ENCODE measurements at places on chromosomes 11 and 22.

DNA sequence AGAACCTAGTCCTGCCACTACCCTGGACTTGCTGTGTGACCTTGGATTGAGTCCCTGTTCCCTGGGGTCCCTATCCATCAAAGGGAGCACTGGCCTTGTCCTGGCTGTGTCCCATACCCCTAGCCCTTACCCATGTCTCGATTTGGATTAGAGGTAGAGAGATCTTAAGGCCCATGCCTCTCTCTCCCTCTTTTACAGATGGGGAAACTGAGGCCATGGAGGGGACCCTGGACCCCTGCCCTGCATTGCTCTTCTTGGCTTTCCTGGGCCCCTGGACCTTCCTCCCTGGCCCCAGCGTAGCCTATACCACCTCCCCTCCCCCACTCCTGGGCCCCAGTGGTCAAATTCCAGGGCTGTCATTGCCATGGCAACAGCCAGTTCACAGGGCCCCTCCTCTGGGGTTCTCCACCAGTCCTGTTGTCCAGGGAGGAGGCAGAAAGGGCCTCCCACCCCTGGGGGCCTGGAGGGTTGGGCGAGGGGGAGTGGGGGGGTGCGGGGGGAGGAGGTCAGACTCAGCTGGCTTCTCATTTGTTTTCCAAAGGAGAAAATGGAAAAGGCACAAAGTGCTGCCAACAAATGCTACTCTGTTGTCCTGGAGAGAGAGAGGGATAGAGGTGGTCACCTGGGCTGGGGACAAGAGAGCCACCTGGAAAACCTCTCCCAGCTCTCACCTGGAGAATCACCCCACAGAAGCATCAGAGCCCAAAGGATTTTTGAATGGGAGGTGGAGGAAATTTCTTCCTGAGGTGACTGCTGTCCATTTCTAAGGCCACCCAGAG, 23.3 kb downstream of the ARHGEF17 start:
- peak; percentile 98 for DNase-seq

- peak; percentile 80 for DNase-seq
These were observed 5.8 kb downstream of the RAPSN start for GRCh38 chr11:47443028-47443700.

GRCh38 chr11:110125632-110126031, 32.4 kb downstream of the ZC3H12C start:
- no peak for DNase-seq

GRCh38 chr11:90601261-90601660, 378.4 kb upstream of the CHORDC1 start:
- DNase-seq = no peak

DNA sequence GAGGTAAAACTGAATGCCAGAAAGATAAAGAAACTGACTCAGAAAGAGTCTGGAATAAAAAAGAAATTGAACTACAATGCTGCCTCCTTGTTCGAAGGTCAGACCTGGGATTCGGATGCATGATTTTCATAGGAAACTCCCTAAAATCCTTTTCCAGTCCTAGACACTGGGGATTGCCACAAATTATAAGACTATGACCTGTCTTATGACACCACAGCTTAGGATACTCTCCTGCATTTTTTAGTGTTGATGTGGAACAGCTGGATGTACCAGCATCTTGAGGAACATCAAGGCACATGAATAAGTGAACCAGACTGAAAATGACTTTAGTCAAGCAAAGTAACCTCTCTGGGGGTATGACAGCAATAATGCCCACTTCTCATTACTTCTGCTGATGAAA, 9.0 kb downstream of the KIRREL3 start:
- DNase-seq = no peak

GRCh38 chr11:75105462-75105925, 8.8 kb upstream of the OR2AT4 start:
- DNase-seq = peak; percentile 59

DNA sequence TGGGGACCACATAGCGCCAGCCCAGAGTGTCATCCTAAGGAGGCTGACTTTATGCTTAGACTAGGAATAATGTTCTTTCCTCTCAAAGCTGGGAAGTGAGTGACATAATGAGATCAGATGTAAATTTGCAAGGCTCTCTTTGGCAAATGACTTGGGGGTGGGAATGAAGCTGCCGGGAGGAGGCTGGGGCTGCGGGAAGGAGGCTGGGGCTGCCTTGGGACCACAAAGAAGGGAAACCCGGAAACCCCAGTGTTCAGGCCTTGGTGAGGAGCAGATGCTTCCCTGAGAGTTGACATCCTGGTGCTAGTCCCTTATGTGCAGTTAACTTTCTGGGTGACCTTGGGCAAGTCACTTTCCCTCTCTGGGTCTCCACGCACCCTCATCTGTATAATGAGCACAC, 182.0 kb downstream of the CHST1 start:
- DNase-seq = no peak

GRCh38 chr22:43481568-43482317, 69.9 kb downstream of the MPPED1 start:
- DNase-seq = peak; percentile 74

GRCh38 chr11:92332986-92333385, 108.4 kb downstream of the FAT3 start:
- no peak for DNase-seq

DNA sequence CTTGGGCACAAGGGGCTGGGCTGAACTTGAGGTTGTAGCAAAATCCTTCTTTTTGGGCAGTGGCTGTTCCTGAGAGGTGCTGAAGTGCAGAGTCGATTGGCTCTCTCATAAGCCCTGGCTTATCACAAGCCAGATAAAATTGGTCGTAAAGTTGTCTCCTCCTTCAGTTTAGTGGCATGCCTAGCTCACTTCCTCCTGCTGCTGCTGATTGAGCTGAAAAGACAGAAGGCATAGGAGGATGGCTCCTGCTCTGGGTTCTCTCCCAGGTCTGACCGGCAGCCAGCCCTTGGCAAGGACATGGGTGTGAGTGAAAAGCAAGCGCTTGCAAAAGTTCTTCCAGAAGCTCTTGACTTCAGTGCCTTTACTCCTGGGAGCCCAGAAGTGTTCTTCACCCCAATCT, 83.9 kb downstream of the LDLRAD3 start:
- DNase-seq = no peak

Measured in H7 (cell line).